IMR-90 (cell line): ENCODE measurements at places on chromosomes 5 and 9. TPM values are rescaled to one million over a fixed set of nuclear protein-coding genes. Genes with fewer than 3 reads are reported as not detected.

GRCh38 chr9:109499631-109500410 lies 1.7 kb upstream of the PTPN3 start:
- DNase-seq, result no peak

GRCh38 chr9:88191456-88191855 lies 53.2 kb upstream of the SPATA31C2 start:
- DNase-seq, result no peak

DNA sequence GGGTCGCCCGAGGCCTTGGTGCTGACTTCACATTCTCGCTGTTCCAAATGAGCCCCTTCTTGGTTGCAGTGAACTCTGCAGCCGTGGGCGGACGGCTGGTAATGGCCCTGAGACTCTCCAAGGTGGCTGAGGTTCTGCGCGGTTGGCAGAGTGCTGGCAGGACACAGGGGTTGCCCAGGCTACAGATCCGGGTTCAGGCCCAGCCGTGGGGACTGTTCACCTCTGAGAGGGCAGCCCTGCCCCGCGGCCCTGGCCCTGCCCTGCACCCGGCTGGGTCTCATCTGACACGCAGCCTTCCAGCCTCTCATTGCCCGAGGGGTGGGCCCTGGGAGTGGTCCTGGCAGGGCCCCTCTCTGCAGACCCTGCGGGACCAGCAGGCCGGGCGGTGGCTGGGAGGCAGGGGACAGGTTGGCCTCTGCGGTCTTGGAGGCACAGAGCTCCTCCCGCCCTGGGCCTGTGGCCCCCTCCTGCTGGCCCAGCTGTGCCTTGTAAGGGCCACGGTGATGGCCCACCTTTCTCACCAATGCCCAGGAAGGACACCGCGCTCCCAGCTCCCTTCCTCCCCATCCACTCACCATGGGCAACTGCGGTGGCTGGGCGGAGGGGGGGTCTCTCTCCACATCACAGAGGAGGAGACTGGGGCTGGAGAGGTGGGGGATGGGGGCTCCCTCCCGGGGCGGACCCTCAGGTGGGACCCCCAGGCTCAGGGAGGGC lies 51.6 kb downstream of the AHRR start:
- DNase-seq, result no peak

GRCh38 chr5:133402775-133403174 lies 209.6 kb downstream of the FSTL4 start:
- DNase-seq, result no peak

DNA sequence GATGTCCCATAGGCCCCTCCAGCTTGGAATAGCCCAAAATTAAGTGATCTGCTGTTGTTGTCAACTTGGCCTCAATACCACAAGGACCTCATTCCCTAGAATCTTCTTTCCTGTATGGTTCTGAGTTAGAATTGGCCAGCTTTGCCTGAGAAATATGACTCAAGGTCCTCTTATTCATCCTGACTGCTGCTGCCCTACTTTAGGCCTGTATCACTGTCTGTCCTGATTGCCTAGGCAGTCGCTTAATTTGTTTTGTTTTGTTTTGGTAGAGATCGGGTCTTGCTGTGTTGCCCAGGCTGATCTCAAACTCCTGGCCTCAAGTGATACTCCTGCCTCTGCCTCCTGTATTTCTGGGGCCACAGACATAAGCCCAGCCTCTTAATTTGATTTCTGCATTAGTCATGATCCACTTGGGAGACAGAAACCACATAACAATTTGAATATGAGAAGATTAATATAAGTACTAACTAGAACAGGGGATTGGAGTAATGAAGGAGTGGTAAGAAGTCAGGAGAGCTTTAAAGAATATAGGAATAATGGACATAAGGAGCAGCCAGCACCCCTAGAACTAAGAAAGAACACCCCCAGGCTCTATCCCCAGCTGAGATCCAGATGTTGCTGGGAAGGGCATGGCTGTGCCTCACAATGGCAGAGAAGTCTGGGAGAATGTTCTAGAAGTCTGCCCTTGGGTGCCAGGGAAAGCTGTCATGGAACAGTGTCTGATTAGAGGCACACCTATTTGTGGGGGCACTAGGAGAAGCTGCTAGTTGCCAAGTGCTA lies 4.6 kb downstream of the TEX53 start:
- DNase-seq, result peak; percentile 55

- DNase-seq, result no peak
These were observed 222.2 kb downstream of the TMEM167A start for GRCh38 chr5:82854956-82855355.

GRCh38 chr5:178271231-178271630 lies 38.6 kb upstream of the PHYKPL start:
- no peak for DNase-seq

GRCh38 chr5:17995997-17996396 lies 361.7 kb downstream of the TAF11L14 start:
- DNase-seq, result no peak

DNA sequence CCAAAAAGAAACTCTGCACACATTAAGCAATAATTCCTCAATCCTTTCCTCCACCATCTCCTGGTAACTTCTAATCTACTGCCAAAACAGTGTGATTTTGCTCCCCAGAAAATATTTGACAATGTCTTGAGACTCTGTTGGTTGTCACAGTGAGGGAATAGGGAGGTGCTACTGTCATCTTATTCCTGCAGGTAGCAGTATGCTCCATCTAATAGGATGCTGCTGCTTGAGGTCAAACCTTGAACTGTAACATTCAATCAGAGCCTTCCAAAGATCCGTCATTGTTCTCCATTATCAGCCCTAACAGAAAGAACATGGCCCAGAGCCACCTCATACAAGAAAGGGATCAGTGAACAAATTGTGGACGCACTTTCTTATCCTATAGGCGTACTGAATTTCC lies 514.7 kb upstream of the GRIN3A start:
- no peak for DNase-seq

GRCh38 chr9:99773468-99774138 lies 48.1 kb upstream of the NR4A3 start:
- DNase-seq, result no peak

- DNase-seq, result no peak
These were observed 29.8 kb downstream of the ANKRD33B start for GRCh38 chr5:10593531-10594181.

- no peak for DNase-seq
These were observed 31.8 kb downstream of the HMCN2 start for GRCh38 chr9:130297371-130297770.

DNA sequence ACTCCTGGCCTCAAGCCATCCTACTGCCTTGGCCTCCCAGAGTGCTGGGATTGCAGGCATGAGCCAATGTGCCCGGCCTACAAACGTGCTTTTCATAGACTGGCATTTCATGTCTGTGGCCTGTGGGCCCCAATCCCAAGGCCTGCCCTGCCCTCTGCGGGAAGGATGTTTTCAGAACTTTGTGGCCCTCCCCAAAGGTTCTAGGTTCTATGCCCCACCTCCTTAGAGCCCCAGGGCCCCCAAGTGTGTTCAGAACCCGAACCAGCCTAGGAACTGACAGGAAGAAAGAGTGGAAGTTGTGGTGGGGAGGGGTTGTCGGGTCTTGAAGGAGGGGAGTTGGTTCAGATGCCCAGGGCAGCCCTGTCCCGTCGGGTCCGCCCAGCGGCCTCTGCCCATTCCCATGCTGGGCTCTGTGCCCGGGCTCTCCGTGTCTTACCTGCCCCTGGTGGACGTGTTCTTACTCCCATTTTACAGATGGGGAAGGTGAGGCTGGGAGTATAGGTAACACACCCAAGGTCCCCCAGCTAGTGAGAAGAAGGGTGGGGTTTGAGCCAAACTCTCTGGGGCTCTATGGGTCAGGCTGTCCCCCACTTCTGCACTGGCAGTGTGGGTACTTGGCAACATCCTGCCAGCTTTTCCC lies 175.8 kb upstream of the IER5L start:
- no peak for DNase-seq

DNA sequence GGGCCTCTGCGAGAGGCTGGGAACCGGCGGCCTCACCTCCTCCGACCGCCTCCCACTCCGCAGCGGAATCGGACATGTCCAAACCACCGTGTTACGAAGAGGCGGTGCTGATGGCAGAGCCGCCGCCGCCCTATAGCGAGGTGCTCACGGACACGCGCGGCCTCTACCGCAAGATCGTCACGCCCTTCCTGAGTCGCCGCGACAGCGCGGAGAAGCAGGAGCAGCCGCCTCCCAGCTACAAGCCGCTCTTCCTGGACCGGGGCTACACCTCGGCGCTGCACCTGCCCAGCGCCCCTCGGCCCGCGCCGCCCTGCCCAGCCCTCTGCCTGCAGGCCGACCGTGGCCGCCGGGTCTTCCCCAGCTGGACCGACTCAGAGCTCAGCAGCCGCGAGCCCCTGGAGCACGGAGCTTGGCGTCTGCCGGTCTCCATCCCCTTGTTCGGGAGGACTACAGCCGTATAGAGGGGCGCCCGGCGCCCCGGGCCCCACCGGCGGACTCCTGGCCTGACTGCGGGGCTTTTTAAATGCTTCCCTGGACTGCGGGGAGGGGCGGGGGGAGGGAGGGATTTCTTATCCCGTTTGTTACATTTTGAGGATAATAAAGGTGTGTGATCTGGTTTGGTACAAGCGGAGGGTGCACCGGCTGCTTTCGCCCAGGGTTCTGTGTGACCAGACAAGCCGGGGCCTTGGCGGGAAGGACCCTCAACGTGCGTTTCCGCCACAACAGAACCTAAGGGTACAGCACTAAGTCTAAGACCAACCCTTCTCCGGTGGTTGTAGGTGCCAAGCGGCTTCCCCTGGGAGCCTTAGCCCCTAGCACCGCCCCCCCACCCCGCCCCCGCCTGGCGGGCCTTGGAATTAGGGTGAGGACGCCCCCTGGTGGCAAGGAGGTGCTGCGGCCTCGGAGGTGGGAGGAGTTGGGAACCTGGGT lies 9.3 kb downstream of the PRR7 start:
- peak; percentile 82 for DNase-seq

GRCh38 chr5:74056789-74057164 lies 430.8 kb downstream of the ARHGEF28 start:
- DNase-seq, result peak; percentile 33

DNA sequence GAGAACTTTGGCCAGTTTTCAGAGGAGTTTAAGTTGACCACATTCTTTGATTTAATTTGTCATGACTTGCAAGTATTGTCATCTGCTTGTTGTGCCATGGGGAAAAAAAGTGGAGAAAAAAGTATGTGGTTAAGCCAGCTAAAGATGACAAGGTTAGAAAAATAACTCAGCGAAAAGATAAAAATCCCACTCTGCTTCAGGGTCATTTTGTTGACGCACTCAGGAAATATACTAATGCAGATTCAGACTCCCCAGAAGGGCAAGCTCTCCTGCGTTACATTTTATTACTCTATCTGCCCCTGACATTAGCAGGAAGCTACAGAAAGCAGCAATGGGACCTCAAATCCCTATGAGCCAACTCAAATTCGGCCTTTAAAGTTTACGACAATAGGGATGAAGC lies 27.6 kb upstream of the TESK1 start:
- no peak for DNase-seq

DNA sequence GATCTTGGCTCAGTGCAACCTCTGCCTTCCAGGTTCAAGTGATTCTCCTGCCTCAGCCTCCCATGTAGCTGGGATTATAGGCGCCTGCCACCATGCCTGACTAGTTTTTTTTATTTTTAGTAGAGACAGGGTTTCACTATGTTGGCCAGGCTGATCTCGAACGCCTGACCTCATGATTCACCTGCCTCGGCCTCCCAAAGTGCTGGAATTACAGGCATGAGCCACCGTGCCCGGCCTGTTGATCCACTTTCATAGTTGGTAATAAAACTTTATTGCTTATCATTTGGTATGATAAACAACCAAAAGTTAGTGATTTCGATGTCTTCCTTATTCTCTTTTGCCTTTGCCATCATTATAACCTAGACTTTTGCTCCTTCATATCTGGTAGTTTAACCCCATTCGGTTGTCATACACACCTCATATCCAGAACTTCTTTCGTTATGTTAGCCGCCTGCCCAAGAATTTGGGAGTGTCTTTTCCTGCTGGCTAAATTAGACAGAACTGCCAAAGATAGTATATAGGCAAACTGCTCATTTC lies 45.0 kb downstream of the UBE2R2 start:
- DNase-seq, result no peak

DNA sequence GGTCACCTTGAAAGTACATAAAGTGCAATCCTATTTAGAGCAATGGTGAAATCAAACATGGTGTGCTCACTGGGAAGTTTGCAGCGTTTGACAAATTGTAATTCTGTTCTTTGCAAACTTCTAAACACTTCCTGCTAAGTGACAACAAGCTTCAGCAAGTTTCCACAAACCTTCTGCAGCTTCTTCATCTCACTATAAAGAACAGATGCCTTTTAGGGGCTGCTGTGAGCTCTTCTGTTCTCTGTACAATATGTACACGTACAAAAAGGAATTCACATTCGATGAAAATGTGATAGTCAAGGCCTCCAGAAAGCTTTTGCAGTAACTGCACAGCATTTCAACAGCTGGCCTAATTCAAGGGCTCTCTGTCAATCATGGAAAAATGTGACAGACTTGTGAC lies 543.1 kb downstream of the CETN3 start:
- no peak for DNase-seq

DNA sequence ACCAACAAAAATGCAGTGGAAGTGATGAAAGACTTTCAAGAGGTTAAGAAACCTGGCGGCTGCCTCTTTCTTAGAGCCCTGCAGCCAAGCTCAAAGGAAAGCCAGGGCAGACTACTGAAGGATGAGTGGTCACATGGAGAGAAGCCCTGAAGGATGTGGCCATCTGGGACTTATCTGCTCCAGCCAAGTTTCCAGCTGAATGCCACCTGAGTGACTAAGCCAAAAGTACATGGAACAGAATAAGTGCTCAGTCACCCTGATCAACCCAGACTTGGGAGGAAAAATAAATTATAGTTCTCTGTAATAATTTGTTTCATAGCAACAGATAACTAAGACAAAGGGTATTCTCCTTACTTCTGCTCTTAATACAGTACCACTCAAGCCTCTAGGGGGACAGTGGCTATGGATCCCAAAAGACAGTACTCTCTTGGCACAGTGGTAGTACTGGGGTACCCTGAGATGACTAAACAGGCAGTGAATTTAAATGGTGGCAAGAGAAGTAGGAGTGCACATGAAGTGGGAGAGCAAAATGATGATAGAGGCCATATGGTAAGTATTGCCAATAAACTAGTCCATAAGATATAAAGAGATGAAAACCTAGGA lies 182.3 kb downstream of the ELAVL2 start:
- no peak for DNase-seq

GRCh38 chr9:113608082-113608685 lies 144.7 kb downstream of the RGS3 start:
- DNase-seq, result no peak

GRCh38 chr9:136901516-136902258 lies 15.4 kb downstream of the TRAF2 start:
- DNase-seq, result peak; percentile 45

DNA sequence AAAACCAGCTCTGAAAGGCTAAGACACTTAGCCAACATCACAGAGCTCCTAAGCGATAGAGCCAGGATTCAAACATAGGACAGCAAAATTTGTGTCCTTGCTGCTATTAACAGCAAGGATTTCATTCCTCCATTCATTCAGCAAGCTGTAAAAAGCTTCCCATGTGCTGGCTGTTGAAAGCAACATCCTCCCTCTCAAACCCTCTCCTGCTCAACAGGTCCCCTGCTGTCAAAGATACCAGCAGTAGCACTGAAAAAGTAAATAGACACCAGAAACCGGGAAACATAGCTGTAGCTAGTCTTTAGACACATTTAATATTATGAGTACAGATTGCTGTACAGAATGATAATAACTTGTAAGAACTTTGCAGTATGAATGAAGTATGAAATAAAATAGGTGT lies 52.6 kb upstream of the ADAMTSL1 start:
- no peak for DNase-seq

FOXD4L3 gene
- under 0.01 TPM in 1 of 2 replicates, not detected in the other for total RNA-seq

SLC34A3 gene
- total RNA-seq, result not detected in 2 replicates

PRRX2 gene
- 12.7 and 13.1 TPM in 2 replicates for total RNA-seq

FAM221B gene
- not detected in 2 replicates for total RNA-seq

IL3 gene
- not detected in 2 replicates for total RNA-seq

LHX3 gene
- not detected in 2 replicates for total RNA-seq

PCDHB11 gene
- total RNA-seq, result under 0.01 TPM in 2 replicates

CREBRF gene
- 11.1 and 16.1 TPM in 2 replicates for total RNA-seq

GAS1 gene
- total RNA-seq, result 1.8 and 3.1 TPM in 2 replicates

CDC23 gene
- 28.0 and 29.4 TPM in 2 replicates for total RNA-seq

PROB1 gene
- under 0.01 TPM in 2 replicates for total RNA-seq
